ENCODE measurements at places on chromosomes 5 and 9.

- no peak for ATAC-seq
These were observed 103.7 kb upstream of the TLX3 start for GRCh38 chr5:171205375-171205774.

- ATAC-seq: no peak
These were observed 197.0 kb downstream of the MCTP1 start for GRCh38 chr5:95087816-95088317.

DNA sequence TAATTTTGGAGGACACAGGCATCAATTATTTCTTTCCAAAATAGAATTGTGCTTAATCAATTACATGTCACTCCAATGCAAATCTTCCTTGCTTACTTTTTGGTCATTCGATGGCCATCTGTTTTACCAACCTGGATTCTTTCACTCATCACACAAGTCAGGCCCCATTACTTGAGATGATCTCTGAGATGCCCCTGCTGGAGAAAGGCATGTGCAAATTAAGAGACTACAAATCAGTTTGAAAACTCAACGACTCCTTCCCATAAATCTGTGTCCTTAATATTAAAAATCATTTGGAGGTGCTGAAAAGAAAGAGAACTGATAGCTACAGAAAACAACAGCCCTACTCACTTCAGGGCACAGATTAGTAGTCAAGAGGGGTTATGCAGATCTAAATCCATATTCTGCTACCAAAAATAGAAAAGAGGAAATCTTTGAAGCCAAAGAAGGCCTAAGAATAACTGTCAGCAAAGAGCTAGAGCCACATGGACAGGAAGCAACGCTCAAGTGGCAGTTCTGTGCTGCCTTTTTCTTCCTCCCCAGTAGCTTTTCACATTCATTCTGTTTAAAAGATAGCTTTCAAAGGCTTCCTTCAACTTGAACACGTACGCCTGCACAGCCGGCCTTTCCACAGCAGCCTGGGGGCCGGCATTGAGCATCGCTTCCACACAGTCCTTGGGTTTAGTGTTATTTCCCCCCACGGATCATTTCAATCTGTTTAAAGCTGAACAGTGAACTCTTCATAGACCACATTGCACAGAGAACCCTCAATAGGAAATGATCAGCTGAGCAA, 79.3 kb upstream of the MAP3K1 start:
- peak; percentile 50 for ATAC-seq

- no peak for ATAC-seq
These were observed 32.4 kb downstream of the C9 start for GRCh38 chr5:39331861-39332381.

DNA sequence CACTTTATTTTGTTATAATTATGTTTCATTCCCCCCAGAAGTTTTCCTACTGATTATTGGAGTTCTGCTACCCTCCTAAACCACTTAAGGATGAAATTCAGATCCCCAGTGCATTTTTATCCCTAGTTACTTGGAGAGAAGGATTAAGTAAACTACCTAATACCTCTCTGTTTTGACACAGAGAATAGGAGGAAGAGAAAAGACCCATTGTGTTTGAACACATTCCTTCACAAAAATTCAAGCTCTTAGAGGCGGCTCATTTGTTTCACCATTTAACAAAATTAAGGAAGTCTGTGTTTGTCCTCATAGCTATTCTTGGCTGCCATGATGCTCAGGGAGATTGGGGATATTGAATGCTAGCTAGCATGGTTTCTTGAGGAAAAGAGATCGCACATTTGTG, 492.6 kb downstream of the EBF1 start:
- ATAC-seq: no peak

DNA sequence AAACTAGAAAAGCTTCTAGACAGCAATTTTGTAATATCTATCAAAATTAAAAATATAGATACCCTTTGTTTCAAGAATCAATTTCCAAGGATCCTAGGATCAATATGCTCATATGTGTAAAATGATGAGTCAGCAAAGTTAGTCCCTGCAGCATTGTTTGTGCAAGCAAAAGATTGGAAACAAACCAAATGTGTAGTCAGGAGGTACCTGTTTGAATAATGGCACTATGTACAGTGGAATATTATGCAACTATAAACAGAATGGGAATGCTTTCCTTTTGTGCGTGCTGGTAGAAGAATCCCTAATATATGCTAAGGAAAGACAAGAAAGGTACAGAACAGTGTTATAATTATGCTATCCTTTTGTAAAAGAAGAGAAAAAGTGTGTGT, 58.5 kb upstream of the PJA2 start:
- no peak for ATAC-seq

DNA sequence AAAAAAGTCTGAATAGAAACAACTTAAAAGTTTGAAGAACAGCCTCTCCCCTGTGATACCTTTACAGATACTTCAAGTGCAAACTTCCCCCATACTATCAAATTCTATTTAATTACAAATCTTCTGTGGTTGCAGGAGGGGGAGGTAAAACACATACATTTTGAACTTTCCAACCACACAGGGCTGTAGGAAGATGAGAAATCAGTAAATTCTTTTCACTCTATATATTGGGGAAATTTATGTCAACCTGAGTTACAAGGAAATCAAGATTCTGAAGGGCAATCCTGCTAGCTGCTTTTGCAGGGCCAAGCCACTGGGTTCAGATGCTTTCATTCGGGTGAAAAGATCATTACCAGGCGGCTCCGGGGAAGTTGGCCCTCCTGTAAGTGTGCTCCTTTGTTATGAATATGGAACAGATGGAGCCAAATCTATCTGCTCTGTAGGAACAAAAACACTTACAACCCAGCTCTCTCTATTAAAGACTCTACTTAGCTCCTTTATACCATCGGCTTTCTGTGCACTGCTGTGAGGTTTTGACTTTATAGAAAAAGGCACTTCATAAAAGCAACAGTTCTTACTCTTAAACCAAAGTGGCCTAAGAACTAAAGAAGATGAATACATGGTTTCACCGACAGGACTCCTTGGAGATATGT, 269.1 kb downstream of the EFNA5 start:
- ATAC-seq: peak; percentile 35

DNA sequence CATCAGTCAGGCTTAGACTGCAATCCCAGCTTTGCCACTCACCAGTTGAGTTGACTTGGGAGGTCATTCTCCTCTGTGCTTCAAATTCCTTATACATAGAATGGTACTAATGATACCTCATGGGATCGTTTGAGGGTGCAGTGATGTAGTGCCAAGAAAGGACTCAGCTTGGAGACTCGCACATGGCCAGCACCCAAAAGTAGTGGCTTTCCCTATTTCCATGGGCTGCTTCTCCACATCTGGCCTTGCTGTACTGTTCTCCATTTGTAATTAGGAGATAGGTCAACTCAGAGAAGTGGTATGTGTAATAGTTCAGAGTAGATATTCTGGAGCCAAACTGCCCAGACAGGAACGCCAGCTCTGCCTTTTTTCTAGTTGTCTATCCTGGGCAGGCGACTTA, 5.5 kb downstream of the CCL19 start:
- no peak for ATAC-seq

DNA sequence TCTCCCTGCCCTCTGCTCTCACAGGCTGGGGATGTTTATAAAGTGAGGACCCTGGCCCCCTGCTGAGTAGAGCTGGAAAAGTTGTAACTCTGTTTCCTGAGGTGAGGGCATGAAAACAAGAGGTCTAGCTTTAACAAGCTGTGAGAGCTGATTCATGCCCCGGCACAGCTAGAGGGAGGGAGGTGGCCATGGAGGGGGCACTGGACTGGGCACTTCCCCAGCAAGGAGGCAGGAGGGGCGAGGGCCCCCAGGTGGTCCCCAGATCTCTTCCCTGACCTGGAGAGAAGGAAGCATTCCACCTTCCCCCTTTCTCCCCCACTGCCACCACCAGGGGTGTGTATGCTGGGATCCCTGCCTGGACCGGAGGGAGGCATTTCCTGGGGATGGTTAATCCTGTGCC, at the start of gene MSMP:
TSS of gene MSMP (minus strand) at position 13 of the 400 bp plus-strand sequence. CDS start 147 bp downstream, outside the sequence.
- ATAC-seq: no peak

GRCh38 chr5:16673241-16674201, 56.7 kb upstream of the RETREG1 start:
- peak; percentile 46 for ATAC-seq

DNA sequence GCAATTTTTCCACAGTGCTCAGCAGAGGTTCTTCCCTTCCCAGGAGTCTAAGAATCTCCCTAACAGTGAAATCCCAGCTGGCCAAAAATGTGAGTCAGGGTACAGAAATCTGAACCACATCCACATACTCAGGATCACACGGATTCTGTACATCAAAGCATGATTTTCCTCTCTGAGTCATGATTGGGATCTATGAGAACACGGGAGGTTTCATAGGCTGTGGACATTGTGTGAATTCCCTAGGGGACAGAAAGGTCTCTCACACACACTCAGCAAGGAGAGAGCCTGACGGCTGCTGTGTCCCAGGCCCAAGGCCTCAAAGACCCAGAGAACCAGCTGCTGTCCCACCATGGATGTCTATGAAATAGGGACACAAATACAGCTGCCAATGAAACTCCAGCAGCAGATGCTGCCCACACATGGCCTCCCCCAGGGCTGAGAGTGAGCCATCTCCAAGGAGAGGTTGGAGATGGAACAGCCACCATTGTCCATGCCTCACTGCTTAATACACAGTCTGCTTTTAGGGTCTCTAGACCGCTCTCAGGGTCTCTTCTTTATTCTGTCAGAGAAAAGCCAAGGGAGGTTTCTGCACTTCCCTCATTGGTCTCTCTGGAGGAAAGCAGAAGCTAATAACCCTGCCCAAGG, 102.7 kb downstream of the ADAMTS12 start:
- no peak for ATAC-seq

DNA sequence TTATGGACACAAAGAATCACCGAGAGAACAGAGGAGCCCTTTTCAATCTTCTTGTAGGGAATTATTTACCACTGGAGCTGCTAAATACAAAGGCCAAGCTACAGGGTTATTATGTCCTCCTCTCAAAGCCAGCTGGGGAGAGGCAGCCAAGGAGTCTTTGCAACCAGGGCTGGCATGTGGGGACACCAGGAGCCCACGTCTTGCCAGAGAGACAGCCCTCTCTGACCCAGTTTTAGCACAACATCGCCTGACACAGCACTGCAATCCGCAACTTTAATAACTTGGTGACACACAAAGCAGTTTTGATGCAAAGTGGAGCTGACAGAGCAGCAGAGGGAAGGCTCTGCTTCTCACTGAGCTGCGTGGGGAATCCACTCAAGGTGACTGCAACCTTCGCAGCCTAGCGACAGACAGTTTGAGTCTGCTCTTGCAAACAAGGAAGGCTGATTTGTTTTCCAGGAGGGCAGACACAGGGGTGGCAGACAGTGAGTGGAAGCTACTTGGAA, 33.6 kb downstream of the TLR4 start:
- no peak for ATAC-seq

- no peak for ATAC-seq
These were observed 18.2 kb downstream of the HBEGF start for GRCh38 chr5:140328036-140328764.

GRCh38 chr5:117829646-117830045, 1158.7 kb downstream of the DTWD2 start:
- no peak for ATAC-seq

- ATAC-seq: no peak
These were observed 242.6 kb upstream of the PAPPA start for GRCh38 chr9:115910959-115911358.

GRCh38 chr9:76023715-76024195, 133.3 kb downstream of the PCSK5 start:
- ATAC-seq: peak; percentile 91

GRCh38 chr5:44565902-44566301, 176.7 kb upstream of the FGF10 start:
- no peak for ATAC-seq

GRCh38 chr5:66854416-66854815, 258.2 kb downstream of the MAST4 start:
- no peak for ATAC-seq

DNA sequence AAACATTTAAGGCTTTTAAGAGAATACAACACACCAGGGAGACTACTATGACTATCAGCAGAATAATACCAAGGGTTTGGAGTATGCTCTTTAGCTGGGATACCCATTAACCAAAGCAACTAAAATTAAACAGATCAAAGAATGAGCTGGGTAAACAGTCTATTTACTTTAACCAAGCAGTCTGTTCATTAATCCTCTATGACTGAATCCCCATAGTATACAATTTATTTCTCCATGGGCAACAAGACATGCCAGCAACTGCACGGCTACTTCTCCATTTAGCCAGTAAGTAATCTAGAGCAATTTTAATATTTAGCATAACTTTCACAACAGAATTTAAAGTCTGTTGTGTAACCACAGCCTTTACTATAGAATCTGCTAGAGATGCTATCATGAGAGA, 77.6 kb downstream of the CDO1 start:
- ATAC-seq: no peak

- ATAC-seq: no peak
These were observed 450.0 kb downstream of the CCDC171 start for GRCh38 chr9:16002816-16003215.

- ATAC-seq: no peak
These were observed 41.6 kb upstream of the SHOC1 start for GRCh38 chr9:111836311-111836710.

DNA sequence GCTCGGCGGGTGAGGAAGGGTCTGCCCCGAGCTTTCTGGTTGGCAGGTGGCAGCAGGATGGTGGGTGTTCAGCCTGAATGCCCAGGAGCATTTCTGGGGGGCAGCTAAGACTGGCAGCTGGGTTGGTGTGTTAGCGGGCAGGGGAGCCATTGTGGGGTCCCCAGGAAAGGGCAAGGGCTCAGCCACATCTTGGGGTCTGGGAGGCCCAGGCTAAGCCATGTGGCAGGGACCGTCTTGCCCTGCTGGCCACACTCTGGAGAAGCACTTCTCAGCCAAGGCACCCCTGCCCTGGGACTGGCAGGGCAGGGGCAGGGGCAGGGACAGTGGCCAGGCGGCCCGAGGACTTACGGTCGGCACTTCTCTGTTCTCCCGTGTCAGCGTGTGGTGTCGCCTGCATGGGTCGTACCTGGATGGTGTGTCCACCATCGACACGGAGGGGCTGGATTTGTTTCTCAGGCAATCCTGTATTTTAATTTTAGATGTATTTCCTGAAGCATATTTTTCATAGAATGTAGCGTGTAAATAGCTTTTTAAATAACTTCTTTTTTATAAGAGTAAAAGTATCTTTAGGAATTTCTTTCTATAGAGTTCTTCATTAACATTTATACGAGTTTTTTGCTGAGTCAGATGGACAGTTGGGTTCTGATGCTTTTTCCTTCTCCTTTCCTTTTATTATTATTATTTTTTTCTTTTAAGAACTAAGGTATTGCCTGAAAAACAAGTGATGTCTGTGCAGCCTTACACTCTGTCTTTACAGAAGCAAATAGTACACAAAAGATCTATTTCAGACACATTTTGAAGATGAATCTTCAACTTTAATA, 102.0 kb downstream of the PHF2 start:
- no peak for ATAC-seq

Data from activated T-helper 17 cell treated with anti-CD3 and anti-CD28 coated beads, Interleukin-2, amount 50 U/mL, for 72 hours (primary cell).